ENCODE measurements at places on chromosomes 5 and 9. TPM values are rescaled to one million over a fixed set of nuclear protein-coding genes. Genes with fewer than 3 reads are reported as not detected.

The ZNF367 gene
- 1.6 TPM for total RNA-seq

The KCNMB1 gene
- 0.97 TPM for total RNA-seq

The PLPPR1 gene
- not detected for total RNA-seq

The SURF1 gene
- total RNA-seq = 37.7 TPM

The SAXO1 gene
- total RNA-seq = not detected

- H3K27me3 ChIP-seq = no peaks in the 10 kb centered on the region
- H3K27ac ChIP-seq = no peak overlapping the region
- H3K4me1 ChIP-seq = peaks cover 37% of the 10 kb centered on the region
- DNase-seq = no peak
Measured at GRCh38 chr5:140628711-140629110, 4.3 kb downstream of the CD14 start.

GRCh38 chr5:399296-400281 is 43.4 kb upstream of the EXOC3 start:
- DNase-seq = peak; percentile 95
- H3K27ac ChIP-seq = peak overlapping the region; percentile 83
- no peak overlapping the region for H3K4me3 ChIP-seq
- H3K4me1 ChIP-seq = peaks cover 50% of the 10 kb centered on the region

DNA sequence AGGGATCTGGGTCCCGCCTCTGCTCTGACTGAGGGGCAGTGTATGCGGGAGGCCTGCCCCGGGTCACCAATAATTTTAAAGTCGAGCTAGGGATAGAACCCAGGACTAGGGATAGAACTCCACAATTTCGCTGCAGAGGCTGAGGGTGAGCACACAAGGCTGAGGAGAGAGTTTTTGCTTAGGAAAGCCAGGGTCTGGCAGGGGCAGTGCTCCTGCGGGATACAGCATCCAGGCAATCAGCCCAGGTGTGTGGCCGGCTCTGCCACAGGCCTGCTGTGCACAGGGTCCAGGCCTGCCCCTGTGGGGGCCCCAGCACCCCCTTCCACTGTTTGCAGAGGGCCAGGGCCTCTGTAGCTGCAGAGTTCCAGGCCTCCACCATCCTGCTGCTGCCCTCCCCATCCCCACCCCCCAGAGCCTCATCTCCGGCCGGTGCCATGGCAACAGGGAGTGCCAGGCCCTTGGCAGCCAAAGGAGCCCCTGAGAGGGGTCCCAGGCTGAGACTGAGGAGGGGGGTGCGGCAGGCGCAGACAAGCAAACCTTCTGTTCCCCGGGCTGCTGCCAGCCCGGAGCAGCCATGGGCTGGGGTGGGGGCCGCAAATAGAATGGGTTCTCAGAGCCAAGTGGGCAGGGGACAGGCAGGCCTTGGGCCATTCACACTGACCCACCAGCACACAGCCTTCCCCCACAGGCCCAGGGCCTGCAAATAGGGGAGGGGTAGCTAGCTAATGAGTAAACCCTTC is 8.6 kb downstream of the PDGFRB start:
- no peak overlapping the region for H3K4me3 ChIP-seq
- no peaks in the 10 kb centered on the region for H3K36me3 ChIP-seq
- no peak for DNase-seq
- H3K27ac ChIP-seq = peak overlapping the region; percentile 83
- H3K27me3 ChIP-seq = no peaks in the 10 kb centered on the region

DNA sequence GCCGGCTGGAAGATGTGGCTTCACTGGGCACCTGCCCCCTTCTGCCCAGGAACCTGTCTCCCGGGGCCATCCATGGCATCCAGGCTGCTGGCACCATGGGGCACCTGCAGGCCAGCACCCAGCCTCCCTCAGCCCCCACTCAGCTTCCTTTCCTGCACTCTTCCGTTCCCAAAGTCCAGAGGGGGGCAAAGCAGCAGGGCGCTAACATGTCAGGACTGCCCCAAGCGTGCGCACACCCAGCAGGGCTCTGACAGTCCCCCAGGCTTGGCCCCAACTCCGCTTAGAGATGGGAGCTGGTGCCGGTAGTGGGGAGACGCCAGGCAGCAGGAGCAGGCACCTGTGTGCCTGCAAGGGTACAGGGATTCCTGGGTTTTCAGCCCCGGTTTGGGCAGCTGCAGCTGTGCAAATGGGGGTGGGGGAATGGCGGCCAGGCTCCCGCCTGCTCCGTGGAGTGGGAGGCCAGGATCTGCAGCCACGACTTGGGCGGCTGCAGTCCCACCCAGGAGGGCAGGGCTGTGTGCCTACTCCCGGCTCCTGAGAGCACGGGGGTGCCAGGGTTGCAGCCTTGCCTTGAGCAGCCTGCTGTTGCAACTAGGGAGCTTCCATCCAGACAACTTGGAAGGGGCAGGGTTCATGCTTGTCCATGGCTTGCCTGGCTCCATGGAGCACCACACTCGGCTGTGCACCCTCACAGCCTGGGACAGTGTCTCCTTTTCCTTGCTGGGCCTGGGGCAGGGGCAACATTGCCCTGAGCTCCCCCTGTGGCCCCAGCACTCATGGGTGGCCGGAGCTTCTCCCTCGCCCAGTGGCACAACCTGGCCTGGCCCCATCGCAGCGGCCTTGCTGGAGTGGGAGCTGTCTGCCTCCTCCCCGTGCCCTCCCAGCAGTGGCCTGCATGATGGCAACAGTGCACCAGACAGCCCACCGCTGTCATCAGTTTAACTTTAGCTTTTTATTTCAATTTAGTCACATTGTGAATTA is 561.1 kb downstream of the MTRR start:
- no peaks in the 10 kb centered on the region for H3K36me3 ChIP-seq
- no peak overlapping the region for H3K4me3 ChIP-seq
- no peaks in the 10 kb centered on the region for H3K4me1 ChIP-seq
- H3K27ac ChIP-seq = no peak overlapping the region
- DNase-seq = no peak

- H3K4me3 ChIP-seq = no peak overlapping the region
- no peak for DNase-seq
- H3K27ac ChIP-seq = no peak overlapping the region
- H3K4me1 ChIP-seq = no peaks in the 10 kb centered on the region
- H3K36me3 ChIP-seq = no peaks in the 10 kb centered on the region
Measured at GRCh38 chr5:111063709-111064322, 7.7 kb upstream of the TSLP start.

GRCh38 chr9:135119496-135120064 is 32.1 kb downstream of the OLFM1 start:
- no peaks in the 10 kb centered on the region for H3K27me3 ChIP-seq
- H3K4me1 ChIP-seq = no peaks in the 10 kb centered on the region
- H3K4me3 ChIP-seq = no peak overlapping the region
- no peaks in the 10 kb centered on the region for H3K36me3 ChIP-seq
- no peak for DNase-seq

DNA sequence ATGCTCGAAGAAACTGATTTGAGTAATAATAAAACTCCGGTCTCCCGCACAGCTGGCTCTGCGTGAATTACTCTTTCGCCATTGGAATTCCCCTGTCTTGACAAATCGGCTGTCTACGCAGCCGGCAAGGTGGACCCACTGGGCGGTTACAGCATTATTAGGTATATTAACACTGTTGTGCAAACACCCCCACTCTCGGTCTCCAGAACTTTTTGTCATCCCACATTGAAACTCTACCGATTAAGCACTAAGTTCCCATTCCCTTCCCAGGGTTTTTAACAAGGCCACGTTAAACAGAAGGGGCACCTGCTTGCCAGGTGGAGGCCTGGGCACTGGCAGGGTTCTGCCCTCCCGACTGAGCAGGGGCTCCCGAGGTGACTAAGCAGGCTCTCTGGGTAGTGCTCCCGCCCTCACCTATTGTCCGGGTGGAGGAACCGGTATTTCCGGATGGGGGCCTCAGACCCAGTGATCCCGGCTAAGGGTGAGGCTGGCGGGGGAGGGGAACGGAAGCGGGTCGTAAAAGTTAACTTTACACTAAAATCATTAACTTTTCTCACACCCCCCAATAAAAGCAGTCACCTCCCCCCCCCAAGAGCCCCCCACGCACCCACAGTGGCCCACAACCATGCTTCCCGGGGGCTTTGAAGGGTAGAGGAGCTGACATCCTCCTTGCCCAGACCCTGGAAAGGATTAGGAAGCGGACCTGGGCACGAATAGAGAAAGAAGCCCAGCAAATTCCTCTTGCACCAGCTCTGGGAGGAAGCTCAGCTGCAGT is 53.5 kb upstream of the TJP2 start:
- DNase-seq = no peak
- no peak overlapping the region for H3K27ac ChIP-seq
- peaks cover 19% of the 10 kb centered on the region for H3K4me1 ChIP-seq
- H3K4me3 ChIP-seq = peak overlapping the region; percentile 64
- peaks cover 23% of the 10 kb centered on the region for H3K27me3 ChIP-seq
- H3K36me3 ChIP-seq = no peaks in the 10 kb centered on the region

DNA sequence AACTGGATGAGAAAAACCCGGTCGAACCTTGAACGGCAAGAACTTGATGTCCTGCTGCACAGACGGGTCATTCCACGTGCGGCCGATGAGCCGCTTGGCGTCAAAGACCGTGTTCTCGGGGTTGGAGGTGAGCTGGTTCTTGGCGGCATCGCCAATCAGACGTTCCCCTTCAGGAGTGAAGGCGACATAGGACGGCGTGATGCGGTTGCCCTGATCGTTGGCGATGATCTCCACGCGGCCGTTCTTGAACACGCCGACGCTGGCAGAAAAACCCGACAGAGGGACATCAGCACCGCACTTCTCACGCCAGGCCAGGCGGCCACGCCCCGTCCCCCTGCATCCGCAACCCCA is 519 bp downstream of the HSPA5 start:
- peaks cover 45% of the 10 kb centered on the region for H3K36me3 ChIP-seq
- H3K27me3 ChIP-seq = no peaks in the 10 kb centered on the region
- DNase-seq = no peak
- peak overlapping the region; percentile 80 for H3K4me3 ChIP-seq
- H3K4me1 ChIP-seq = peaks cover 66% of the 10 kb centered on the region

- no peaks in the 10 kb centered on the region for H3K36me3 ChIP-seq
- no peak for DNase-seq
- H3K27me3 ChIP-seq = no peaks in the 10 kb centered on the region
- no peaks in the 10 kb centered on the region for H3K4me1 ChIP-seq
- H3K27ac ChIP-seq = no peak overlapping the region
Measured at GRCh38 chr9:21906881-21907280, 87.3 kb downstream of the CDKN2A start.

DNA sequence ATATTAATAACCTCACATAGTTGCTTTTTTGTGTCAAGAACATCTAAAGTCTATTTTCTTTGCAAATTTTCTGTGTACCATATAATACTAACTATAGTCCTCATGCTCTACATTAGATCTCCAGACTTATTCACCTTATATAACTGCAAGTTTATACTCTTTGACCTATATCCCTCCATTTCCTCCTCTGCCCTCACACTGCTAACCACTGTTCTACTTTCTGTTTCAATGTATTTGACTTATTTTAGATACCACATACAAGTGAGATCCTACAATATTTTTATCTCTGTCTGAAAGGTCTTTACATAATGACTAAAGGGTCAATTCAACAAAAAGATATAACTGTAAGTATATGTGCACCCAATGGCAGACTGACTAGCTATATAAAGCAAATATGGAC is 789.7 kb upstream of the ZNF608 start:
- H3K27ac ChIP-seq = no peak overlapping the region
- no peaks in the 10 kb centered on the region for H3K36me3 ChIP-seq
- no peaks in the 10 kb centered on the region for H3K4me1 ChIP-seq
- no peak for DNase-seq

GRCh38 chr5:134490925-134491271 is 34.6 kb upstream of the JADE2 start:
- H3K36me3 ChIP-seq = no peaks in the 10 kb centered on the region
- H3K27ac ChIP-seq = no peak overlapping the region
- no peaks in the 10 kb centered on the region for H3K27me3 ChIP-seq

- no peak overlapping the region for H3K27ac ChIP-seq
- DNase-seq = no peak
- no peaks in the 10 kb centered on the region for H3K27me3 ChIP-seq
- H3K4me1 ChIP-seq = no peaks in the 10 kb centered on the region
Measured at GRCh38 chr5:124480022-124480421, 266.4 kb downstream of the ZNF608 start.
